ENCODE measurements at places on chromosomes 6 and 20.
A peak's percentile ranks its signal among the peaks of the same experiment; 100 is the strongest.

GRCh38 chr6:16803294-16804200, 42.3 kb upstream of the ATXN1 start:
- no peak for DNase-seq

DNA sequence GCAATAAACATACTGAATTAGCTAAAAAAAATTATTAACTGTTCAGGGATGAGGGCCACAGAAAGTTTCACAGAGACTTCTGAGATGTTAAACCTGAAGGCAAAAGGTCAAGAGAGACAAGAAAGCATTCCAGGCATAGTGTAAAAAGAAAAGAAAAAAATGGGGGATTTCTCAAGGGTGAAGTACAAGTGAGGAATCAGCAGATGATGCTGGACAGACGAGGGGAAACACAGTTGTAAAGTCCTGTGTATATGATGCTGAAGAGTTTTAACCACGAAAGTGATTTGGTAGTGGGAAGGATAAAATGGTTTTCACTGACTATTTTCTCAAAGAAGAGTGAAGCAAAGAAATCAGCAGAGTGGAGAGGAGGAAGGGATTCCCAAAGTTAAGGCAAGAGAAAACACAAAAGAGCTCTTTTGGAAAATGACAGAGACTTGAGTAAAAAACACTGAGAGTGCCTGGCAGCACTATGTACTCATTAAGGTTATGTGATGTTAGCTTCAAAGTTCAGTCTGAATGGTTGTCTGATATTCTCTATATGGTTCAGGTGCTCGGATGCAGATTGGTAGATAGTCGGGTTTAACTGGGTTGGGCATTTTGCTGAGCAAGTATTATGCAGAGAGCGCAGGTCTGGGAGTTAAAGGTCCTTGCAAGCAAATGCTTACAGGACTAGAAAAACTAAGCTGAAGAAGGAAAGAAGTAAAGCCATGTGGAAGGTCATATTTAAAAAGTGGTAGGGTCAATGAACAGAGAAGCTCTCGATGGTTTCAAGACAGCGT, 16.4 kb downstream of the RAB23 start:
- no peak for DNase-seq

DNA sequence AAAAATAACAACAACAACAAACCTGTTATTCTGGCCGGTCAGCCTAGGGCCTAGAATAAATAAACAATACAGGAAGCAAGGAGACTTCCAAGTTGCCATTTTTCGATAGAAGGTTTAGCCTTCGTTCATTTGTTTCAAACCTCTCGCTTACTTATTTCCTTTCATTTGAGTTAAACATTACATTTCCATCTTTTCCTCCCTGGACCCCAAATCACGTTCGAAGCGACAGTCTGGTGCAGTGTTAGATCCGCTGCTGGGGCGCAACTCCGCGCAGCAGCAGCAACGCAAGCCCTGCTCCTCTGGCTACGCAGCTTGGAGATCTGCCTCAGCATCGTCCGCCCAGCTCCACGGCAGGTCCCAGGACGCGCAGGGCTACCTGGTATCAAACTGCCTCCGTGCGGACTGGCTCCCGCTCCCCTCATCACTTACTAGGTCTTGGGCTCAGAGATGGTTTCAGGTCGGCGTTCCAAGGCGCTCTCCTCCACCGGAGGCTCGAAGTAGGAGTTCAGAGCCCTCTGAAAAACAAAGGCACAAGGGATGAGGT, 530 bp downstream of the TDP2 start:
- DNase-seq = peak; percentile 64

DNA sequence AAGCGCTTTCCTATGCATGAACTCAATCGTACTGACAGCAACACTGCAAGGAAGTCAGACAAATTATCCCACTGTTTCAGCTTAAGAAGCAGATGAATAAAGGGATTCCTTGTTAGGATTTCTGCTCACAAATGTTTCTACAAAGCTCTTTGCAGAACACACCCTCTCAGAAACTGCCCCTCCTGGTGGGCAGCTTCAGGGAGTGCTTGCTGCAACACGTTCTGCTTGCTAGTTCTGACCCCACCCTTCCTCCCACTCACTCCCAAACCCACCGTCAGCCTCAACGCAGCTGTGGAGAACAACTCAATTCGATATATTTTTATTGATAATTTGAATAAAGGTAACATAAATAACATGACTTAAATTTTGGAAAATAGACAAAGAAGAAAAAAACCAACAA, 250.8 kb upstream of the PRDM1 start:
- no peak for DNase-seq

DNA sequence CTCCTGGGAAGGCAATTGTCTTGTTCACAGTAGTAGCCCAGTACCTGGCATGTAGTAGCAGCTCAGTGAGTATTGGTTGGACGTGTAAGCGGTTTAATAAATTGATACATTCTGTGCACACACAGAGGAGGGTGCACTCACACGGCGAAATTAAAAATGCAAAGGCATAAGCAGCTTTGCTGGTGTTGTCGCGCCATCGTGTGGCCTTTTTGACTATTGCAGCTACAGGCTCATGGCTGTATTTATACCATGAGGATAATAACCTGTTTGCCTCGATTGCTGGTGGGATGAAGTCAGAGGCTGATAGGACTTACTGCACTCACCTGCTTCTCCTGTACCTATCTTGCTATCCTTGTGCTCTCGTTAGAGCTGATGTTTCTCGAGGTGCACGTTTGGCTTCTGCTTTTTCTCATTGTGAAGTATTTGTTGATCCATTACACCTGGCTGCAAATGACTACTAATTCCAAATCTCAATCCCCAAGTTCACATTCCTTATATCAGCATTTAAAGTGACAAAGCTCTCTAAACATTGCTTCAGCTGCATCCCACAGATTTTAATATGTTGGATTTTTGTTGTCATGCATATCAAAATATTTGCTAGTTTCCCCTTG, 61.5 kb downstream of the TBXT start:
- DNase-seq = peak; percentile 49

DNA sequence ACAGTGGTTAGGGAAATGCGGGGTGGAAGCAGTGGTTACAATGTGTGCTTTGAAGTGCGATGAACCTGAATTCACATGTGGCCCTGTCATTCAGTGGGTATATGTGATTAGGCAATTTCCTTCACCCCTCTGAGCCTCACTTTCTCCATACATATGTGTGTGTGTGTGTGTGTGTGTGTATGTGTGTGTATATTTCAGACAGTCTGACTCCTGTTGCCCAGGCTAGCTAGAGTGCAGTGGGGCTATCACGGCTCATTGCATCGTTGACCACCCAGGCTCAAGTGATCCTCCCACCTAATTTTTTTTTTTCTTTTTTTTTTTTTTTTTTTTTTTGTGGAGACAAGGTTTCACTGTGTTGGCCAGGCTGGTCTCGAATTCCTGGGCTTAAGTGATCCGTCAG, 6.3 kb downstream of the PPP1R14C start:
- DNase-seq = no peak

DNA sequence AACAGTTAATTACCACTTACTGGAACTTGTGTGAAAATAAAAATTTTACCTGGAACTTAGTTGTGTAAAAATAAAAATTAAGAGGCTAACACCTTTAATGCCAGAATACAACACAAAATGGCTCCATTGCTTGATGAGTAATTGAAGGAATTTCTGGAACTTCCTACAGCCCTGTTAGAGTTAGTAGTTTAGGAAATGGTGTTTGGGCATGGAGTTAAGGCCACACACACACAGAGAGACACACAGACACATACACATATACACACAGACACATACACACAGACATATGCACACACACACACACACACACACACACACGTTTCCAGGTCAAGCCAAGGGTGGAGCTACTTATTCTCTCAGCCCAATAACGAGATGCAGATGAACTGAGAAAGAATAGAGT, 20.6 kb upstream of the CST3 start:
- DNase-seq = no peak

GRCh38 chr6:82370788-82371187, 7.2 kb downstream of the TPBG start:
- DNase-seq = no peak

DNA sequence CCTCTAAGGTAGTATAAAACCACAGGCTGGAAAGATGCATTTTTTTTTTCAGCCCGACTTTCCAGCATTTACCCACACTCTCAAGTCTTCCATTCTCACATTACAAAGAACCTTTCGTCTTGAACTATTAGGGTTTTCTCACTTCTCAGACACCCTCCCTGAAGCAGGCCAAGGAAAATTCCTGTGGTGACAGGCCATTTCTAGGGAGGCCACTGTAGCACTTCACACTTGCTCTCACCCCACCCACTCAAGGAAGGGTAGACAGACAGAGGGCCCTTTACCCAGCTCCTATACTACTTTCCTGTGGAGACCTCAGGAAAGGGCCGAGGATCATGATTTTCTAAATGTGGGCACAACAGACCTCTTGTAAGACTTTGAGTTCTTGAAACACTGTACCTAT, 27.7 kb downstream of the KCNS1 start:
- no peak for DNase-seq

GRCh38 chr6:103175056-103175455, 1684.7 kb downstream of the HACE1 start:
- no peak for DNase-seq

DNA sequence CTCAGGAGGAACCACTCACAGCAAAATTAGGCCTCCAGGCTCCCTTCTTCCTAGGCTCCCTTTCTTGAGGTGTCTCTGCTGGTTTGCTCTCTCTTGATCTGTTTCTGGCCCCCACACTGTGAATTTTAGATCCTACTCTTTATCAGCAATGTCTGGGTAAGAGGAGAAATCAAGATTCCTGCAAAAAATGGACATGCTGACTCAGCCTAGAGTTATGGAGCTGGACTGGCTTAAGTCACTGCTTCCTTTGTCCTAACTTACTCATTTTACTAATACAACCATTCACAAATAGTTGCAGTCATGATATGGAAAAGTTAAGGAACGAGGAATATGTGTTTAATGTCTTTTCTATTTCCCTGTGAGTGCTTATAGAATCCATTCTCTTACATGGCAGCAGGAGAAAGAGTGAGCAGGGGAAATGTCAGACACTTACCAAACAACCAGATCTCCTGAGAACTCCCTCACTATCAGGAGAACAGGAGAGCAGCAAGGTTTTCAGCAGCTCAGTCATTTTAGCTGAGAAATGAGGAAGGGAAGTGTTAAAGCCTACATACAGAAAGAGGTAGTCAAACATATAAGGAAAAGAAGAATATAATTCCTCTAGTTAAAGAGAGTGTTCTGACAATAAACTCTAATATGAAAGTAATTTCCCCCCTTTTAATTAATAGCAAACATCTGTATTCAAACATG, 160.8 kb downstream of the PDE7B start:
- DNase-seq = no peak

GRCh38 chr6:117555882-117556498, 46.3 kb downstream of the GOPC start:
- no peak for DNase-seq

DNA sequence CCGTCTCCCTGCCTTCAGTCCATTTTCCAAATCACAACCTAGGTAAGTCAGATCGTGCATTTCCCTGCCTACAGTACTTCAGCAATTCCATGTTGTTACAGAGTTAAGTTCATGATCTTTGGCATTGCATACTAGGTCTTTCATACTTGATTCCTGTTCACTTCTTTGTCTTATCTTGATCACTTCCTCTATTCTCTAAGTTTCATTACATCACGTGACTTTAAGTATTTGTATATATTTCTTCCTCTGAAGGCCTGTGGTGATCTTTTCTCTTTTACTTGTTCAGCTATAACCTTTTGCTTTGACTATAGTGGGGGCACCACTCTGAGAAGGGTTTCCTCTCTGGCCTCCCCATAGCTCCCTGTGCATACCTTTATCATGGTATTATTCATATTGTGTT, 100.2 kb downstream of the TRMT11 start:
- no peak for DNase-seq

DNA sequence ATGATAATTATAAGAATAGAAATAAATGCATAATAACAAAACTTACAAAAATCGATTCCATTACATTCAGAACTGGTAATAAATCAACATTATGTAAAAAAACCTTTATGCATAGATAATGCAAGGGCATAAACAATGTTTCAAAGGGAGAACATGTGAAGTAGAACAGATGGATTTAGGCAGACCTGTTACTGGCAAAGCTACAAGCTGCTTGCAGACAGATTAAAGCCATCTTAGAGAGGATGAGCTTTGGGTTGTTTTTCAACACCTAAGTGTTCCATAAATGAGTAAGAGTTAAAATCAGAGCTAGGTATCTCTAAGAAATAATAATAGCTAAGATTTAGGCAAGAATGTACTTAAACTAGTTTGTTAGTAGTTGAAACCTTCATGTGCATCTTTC, 37.2 kb downstream of the SNAP25 start:
- DNase-seq = no peak

GRCh38 chr6:148407372-148407771, 64.7 kb downstream of the SASH1 start:
- DNase-seq = peak; percentile 34

GRCh38 chr6:131112249-131112648, 23.0 kb upstream of the AKAP7 start:
- DNase-seq = no peak

DNA sequence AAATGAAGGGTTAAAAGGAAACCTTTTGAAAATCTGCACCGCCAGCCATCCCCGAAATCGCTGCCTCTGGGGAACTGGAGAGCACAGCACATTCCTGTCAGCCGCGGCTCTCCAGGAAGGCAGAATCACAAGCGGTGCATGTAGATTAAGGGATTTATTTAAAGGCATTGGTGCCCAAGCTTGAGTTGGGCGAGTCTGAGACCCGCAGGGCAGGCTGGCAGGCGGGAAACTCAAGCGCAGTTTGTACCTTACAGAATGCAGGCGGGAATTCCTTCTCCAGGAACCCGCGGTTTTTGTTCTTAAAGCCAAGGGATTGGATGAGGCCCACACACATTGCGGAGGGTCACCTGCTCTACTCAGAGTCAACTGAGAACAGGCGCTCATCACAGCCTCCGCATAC, 10.8 kb downstream of the GPR31 start:
- DNase-seq = no peak

- peak; percentile 26 for DNase-seq
Observed at GRCh38 chr20:36644032-36644705, 1.8 kb downstream of the SLA2 start.

DNA sequence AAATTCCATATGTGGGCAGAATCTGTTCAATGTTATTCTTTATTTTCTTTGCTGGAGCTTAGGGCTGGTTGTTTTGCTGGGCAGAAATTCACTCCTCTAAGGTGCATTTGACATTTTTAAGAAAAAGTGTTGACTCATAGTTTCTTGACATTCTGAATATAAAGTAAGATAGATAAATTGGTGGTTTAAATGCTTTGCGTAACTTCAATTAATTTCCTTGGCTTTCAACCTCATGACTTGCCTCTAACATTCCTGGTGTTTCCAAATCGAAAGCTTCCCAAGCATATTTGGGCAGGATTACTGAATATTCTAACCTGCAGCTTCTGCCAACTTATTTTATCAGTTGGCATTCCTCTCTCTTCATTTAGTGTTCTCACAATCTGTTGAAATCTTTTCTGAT, 718.7 kb upstream of the ADGRB3 start:
- DNase-seq = no peak

GRCh38 chr6:24543683-24544082, 48.9 kb downstream of the ALDH5A1 start:
- no peak for DNase-seq

GRCh38 chr6:35491558-35492257, 5.2 kb downstream of the TEAD3 start:
- DNase-seq = no peak

- no peak for DNase-seq
Observed at GRCh38 chr6:56021943-56022342, 146.6 kb upstream of the BMP5 start.

Measured in upper lobe of left lung (tissue), 6 donors.